ENCODE measurements at places on chromosomes 2 and 18. TPM values are rescaled to one million over a fixed set of nuclear protein-coding genes. Genes with fewer than 3 reads are reported as not detected.

DNA sequence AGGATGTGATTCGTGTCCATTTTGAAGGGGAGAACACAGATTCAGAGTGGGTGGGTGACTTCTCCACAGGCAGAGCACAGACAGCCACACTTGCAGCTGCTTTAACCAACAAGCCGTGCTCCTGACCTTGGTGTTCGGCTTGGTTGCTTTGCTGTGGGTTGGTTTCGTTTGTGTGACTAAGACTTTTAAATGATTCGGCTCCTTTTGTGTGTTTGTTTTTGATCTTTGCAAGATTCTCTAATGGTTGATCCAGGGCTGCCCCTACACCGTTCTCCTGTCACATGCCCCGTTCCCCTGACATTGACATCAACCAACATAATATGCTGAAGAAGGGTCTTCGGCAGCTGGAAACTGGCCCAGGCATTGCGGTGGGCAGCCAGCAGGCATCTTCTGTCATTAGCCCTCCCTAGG is 95.9 kb upstream of the MBOAT2 start:
- peak; percentile 47 for DNase-seq

GRCh38 chr2:42801381-42801780 is 9.0 kb upstream of the HAAO start:
- DNase-seq, result peak; percentile 52

- DNase-seq, result no peak
Observed at GRCh38 chr2:47645246-47645645, 137.7 kb upstream of the MSH6 start.

DNA sequence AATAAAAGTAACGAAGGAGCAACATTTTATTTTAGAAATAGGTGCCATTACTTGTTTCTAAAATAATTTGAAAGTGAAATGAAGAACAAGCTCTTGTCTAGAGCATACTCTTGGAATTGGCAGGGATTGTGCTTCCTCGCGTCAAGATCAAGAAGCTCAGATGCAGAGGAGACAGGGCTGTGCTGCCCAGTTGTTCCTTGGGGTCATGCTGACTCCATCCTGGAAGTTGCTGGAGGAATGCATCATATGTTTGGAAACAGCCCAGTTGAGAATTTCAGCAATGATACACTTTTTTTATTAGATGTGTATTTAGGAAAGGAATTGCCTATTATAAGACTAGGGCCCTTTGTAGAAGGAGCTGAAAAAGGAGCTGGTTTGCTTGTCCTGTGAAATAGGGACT is 17.2 kb downstream of the LTBP1 start:
- no peak for DNase-seq

GRCh38 chr2:1856922-1857321 is 112.6 kb upstream of the PXDN start:
- peak; percentile 41 for DNase-seq

DNA sequence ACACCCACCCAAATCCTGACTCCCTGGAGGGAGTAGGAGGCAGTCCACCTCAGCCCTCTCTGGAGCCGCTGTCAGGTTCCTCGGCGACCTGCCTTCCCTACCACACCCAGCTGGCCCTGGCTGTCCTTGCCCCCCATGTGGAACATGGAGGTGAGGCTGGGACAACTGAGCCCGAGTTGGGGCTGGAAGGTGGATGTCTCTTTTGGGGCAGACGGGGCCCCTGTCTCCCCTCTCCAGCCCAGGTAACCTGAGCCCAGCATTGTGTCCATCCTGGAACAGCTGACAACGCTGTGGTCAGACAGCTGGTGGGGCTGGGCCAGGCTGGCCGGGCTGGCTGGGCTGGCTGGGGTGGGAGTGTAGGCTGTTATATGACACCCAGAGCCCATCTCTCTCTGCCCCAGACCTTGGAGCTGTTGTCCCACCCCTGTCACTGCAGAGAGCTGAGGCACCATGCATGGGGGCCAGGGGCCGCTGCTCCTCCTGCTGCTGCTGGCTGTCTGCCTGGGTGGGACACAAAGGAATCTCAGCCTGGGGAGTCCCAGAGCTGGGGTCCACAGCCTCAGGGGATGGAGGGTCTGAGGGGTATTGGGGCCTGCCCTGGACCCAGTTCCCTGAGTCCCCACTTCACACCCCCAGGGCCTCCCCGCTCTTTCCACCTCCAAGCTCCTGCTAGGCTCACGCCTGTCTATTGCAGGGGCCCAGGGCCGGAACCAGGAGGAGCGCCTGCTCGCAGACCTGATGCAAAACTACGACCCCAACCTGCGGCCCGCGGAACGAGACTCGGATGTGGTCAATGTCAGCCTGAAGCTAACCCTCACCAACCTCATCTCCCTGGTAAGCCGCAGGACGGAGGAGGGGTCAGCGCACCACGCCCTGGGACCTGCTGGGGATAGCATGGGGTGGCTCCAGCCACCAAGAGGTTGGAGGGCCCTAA is at the start of gene CHRNG:
CHRNG (plus strand) TSS at position 395 of the 934 bp plus-strand sequence; CDS start at position 451, 56 bp downstream.
- DNase-seq, result no peak

DNA sequence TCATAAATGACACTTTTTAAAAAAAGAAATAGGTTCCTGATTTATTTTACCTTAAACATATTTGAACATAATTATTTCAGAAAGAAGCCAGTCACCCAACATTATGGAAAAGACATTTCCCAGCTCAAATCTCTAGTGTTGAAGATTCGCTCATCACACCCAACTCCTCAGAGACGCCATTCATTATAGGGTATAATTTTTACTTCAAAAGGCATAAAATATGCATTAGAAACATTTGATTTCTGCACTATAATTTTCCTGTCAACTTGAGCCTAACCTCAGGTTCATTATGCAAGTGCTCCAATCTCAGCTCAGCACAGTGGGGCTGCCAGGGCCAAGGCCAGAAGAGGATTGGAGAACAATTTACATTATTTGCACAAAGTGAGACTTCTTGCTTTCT is 58.8 kb upstream of the TTN start:
- no peak for DNase-seq

GRCh38 chr2:210687786-210688470 is 131.5 kb downstream of the CPS1 start:
- no peak for DNase-seq

Gene POLR1A
- 18.1 TPM for total RNA-seq

Gene TEX261
- 61.5 TPM for total RNA-seq

Gene GULP1
- 126 TPM for total RNA-seq

Gene SETBP1
- total RNA-seq, result 1.9 TPM

Gene KCNIP3
- total RNA-seq, result 3.3 TPM
